ENCODE measurements at places on chromosomes 11 and 22.

- peak; percentile 62 for DNase-seq
These were observed 2.8 kb downstream of the TSPAN32 start for GRCh38 chr11:2304506-2305139.

DNA sequence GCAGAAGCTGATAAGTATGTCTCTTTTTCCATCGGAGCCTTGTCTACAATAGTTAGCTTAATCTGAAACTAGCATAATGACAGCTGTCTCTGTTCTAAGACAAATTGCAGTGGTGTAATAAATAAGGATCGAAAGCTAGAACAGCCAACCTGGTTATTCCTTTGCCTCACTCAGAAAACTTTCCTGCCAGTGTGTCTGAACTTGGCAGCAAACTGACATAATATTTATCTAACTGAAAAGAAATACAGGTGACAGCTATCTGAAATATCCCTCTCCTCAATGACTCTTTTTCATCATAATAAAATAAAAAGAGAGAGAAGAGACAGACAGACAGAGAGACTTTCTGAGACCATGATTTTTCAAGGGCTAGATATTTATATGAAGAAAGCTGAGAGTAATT, 642.5 kb downstream of the LRRC4C start:
- DNase-seq = no peak

- no peak for DNase-seq
These were observed 18.0 kb downstream of the TBC1D22A start for GRCh38 chr22:46780453-46780852.

DNA sequence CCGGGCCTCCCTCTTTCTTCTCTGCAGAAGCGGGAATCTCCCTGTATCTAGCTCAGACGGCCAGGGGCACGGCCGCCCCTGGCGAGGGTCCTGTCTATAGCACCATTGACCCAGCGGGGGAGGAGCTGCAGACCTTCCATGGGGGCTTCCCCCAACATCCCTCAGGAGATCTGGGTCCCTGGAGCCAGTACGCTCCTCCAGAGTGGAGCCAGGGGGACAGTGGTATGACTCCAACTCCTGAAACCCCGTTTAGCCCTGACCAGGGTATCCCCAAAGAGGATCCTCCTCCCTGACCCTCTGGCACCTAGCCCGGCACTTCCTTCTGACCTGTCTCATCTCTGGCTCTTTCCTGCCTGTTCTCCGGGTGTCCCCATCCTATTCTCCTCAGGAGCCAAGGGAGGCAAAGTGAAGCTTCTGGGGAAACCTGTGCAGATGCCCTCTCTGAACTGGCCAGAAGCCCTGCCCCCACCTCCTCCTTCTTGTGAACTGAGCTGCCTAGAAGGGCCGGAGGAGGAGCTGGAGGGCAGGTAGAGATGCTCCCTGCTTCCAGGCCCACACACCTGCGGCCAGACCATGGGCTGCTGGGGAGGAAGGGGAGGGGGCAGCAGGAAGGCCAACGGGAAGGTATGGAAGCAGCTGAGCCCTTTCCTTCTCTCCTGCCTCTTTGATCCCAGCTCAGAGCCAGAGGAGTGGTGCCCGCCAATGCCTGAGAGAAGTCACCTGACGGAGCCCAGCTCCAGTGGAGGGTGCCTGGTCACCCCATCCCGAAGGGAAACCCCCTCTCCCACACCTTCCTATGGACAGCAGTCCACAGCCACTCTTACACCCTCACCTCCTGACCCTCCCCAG, 12.9 kb downstream of the ROBO3 start:
- DNase-seq = no peak

GRCh38 chr22:45572444-45572843, 69.8 kb downstream of the FBLN1 start:
- DNase-seq = no peak

- DNase-seq = no peak
These were observed 52.6 kb downstream of the PITPNB start for GRCh38 chr22:27866135-27867084.

GRCh38 chr11:63765688-63766241, 2.8 kb downstream of the ZFTA start:
- DNase-seq = no peak

DNA sequence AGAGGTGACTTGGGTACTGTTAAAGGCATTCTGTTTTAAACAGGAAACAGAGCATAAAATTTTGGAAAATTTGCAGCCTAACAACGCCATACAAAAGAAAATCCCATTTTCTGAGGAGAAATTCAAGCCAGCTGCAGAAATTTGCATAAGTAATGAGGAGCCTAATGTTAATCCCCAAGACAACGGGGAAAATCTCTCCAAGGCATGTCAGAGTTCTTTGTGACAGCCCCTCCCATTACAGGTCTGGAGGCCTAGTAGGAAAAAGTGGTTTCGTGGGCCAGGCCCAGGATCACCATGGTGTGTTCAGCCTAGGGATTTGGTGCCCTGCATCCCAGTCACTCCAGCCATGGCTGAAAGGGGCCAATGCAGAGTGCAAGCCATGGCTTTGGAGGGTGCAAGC, 1333.1 kb upstream of the TENM4 start:
- DNase-seq = no peak

DNA sequence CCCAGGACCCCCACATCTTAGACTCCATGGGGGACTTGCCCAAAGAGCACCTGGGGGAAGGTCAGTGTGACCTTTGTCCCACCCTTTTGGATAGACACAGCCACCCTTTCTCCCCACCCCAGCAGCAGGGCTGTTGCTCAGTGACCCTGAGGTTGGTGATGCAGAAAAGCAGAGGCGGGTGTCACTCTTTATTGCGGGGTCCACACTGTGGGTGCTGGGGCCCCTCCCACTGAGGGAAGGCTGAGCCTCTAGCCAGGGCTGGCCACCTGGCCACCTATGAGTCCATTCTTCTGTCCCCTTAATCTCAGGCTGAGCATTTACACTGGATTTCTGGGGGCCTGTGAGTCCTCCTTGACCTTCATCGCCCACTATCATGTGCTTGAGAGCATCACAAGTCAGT, 7.4 kb downstream of the LRRC75B start:
- DNase-seq = no peak

GRCh38 chr11:36339888-36340287, 43.8 kb downstream of the PRR5L start:
- no peak for DNase-seq

DNA sequence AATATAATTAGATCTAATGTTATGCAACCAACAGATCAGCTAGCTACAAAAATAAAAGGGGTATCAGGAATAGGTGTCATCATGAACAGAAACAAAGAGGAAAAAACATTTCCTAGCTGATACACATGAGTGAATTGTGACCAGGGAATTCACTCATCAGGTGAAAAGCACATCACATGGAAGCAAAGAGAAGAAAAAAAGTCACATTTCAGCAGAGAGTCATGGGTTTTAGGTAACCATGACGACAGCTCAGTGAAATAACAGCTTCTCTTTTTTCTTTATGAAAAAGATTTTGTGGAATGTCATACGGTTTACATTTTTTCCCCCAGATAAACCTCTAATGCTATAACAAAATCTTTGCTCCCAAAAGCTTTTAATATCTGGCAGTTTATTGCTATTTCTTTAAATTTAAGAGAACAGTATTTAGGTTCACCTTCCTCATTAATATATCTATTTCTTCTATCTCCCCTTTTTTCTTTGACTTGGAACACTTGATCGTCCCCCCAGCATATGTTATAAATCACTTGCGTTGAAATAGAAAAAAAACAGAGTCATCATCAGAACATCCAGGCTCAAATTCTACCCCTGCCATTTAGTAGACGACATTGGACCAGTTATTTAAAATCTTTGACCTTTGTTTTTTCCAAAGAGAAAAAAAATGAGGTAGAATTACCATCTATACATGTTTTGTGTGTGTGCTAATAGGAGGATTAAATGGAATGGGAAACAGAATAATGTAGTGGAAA, 5.3 kb downstream of the TYR start:
- DNase-seq = no peak

DNA sequence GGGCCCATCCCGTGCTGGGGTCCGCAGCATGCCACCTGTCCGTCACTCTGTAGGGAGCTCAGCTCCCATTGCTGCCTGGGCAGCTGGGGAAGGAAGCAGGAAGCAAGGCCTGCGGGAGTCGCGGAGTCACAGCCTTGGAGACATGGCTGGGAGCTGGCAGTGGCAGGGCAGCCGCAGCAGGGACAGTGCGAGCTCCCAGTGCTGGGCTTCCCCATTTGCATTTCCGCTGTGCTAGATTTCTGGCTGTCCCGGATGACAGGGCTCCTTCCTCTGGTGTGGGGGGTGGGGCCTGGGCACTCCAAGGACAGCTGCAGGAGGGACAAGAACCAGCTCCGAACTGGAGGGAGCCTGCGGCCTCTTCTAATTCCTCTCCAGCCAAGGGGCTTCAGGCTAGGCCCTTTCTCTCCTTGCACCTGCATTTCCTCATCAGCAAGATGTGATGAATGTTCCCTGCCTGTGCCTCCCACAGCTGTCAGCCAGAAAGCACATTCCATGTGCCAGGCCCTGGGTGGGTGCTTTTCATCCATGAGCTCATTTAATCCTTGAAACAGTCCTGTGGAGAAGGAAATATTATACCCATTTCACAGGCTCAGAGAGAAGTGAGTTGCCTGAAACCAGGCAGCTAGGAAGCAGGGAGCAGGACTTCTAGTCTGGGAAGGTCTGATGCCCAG, 48.0 kb downstream of the MYO7A start:
- no peak for DNase-seq

- DNase-seq = no peak
These were observed 4.0 kb downstream of the RPS13 start for GRCh38 chr11:17073370-17074027.

DNA sequence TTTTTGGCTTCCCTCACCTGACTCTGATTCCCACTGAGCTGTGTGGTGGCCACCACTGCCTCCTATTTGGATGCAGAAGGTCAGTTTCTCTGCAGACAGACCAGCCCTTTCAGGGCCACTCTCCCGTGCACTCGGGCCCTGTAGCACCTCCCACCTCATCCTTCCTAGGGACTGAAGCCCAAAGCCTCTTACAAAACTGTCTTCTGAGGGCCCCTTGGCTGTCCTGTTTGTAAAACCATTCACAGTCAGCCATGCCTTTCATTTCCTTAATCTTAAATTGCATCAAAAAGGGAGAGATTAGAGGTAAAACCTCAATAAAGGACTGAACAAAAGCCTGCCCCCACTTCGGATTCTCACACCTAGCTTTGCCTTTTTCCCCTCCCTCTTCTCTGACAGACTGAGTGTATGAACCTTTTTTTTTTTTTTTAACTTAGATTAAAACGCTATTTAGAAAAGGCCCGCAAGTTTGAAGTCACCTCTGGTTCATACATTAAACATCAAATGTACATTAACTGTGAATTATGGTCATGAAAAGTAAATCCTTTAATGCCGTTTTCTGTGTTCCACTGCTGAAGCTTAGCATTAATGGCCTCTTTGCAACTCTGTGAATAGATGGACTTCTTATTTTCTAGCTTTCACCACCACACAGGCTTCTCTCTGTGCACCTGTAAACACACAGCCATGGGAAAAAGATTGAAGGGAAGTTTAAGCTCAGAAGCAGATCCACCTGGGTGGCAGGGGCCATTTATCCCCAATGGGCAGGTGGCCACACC, 247.2 kb upstream of the CADM1 start:
- no peak for DNase-seq

DNA sequence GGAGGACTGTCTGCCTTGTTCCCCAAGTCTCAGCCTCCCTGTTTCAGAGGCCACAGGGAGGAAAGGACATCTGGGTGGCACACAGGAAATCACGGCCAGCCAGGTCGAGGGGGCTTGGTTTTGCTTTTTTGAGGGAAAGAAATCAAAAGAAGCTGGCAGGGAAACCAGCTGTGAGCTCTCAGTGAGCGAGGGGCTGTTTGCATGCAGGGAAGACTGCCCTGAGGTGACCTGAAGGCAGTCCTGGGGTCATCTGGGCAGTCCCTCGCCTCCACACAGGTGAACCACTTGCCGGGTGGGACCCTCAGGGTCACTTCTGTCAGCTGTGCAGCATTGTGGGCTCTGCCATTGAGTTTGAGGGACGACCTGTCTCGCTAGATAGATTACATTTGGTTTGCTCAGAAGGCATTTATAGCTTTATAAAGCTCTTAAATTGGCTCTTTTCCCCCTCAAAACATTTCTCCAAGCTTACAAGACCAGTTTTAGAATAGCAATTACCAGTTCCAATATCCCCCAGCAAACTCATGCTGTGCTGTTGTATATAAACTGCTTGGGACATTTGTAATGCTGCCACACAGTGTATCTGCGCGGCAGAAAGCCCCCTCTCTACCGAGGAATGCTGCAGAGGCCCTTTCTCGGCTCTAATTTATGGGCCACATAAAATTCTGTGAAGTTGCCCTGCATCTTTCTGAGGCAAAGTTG, 28.3 kb downstream of the PKNOX2 start:
- DNase-seq = no peak

DNA sequence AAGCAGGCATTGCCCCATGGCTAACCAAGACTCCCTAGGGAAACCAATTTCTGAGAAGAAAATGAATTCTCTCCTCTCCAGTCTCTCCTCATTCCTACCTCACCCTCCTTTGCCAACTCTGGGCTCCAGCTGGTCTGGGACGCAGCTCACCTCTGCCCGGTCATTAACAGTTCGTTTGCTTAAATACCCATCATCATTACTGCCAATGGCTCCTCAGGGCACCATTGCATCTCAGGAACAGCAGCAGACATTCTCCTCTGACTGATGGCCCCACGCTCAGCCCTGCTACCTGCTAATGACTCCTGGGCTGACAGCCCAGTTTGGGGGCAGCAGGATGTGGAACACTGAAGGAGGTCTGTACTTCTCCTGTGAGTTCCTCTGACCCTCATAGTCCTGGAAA, 462.0 kb downstream of the INSC start:
- no peak for DNase-seq

- DNase-seq = peak; percentile 36
These were observed 28.9 kb downstream of the CLMP start for GRCh38 chr11:123166071-123166559.

GRCh38 chr11:20739577-20739976, 70.2 kb downstream of the NELL1 start:
- no peak for DNase-seq

- DNase-seq = no peak
These were observed 11.0 kb upstream of the PTPN5 start for GRCh38 chr11:18802381-18803257.

- DNase-seq = no peak
These were observed 398.1 kb upstream of the API5 start for GRCh38 chr11:42913731-42914130.

DNA sequence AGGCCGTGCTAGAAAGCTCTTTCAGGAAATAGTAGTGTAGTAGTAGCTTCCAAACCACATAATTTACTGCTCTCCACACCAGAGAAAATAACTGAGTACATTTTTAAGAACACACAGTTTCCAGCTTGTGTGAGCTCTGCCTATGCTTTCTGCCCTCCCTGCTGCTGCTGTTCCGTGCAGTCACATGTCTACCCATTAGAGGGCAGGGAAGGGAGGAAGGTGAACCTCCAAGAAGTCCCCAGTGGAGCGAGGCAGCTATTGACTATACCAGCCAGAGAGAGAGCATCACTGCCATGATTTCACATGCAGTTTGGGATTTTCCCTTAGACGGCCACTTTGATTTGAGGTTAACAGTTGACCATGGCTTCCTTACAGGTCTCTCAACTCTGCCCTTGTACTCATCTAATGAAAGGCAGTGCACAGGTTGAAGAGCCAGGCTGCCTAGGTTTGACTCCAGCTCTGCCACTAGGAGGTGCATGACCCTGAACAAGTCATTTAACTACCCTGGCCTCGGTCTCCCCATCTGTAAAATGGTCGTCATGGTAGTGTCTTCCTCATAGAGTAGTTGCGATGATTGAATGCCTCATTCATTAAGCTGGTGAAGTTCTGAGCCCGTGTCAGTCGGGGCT, 19.7 kb upstream of the CTTN start:
- no peak for DNase-seq

All from liver (tissue), 10 donors.